Endodermal cell (in vitro differentiated cells): ENCODE measurements at places on chromosomes 4 and X.

DNA sequence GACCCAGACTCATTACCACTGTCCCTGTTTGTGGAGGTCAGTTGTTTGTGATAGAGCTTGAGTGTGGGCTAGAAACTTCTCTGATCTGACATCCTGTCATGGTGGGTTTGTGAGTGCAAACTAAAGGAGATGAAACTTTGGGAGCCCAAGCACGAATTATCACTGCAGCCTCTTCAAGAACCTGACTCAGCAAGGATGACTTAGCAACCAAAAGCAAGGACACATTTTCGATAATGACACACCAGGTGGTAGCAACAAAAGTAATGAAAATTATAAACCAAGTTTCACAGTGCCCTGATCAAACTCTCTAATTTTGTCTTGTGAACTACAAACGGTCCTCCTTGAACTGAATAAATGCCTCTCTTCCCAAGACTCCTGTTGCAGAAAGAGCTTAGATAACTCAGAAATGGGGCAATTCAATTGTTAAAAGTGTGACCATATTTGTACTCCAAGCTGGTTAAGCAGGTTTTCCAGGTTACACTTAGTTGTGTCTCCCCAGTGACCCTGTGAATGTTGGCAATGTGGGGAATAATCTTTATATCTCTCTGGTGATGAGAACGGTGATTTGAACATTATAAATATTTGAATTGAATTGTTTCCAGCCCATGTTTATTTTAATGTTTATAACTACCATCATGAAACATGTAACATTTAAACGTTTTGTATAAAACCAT is 52.6 kb upstream of the ATP8A1 start:
- H3K4me1 ChIP-seq, result no peaks in the 10 kb centered on the region
- no peaks in the 10 kb centered on the region for H3K36me3 ChIP-seq
- DNase-seq, result no peak
- H3K27me3 ChIP-seq, result no peaks in the 10 kb centered on the region
- no peak overlapping the region for H3K27ac ChIP-seq

DNA sequence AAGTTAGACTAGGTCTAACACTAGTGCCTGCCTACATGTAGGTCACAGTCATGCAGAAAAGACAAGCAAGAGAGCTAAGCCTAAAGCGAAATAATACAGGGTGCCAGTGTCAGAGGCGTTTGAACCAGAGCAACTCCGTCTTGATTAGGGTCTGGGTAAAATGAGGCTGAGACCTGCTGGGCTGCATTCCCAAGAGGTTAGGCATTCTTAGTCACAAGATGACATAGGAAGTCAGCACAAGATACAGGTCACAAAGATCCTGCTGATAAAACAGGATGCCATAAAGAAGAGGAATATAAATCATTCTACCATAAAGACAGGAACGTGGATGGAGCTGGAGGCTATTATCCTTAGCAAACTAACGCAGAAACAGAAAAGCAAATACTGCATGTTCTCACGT is 120.9 kb downstream of the BEND2 start:
- H3K27ac ChIP-seq, result no peak overlapping the region
- no peaks in the 10 kb centered on the region for H3K4me1 ChIP-seq
- no peaks in the 10 kb centered on the region for H3K27me3 ChIP-seq
- DNase-seq, result no peak

DNA sequence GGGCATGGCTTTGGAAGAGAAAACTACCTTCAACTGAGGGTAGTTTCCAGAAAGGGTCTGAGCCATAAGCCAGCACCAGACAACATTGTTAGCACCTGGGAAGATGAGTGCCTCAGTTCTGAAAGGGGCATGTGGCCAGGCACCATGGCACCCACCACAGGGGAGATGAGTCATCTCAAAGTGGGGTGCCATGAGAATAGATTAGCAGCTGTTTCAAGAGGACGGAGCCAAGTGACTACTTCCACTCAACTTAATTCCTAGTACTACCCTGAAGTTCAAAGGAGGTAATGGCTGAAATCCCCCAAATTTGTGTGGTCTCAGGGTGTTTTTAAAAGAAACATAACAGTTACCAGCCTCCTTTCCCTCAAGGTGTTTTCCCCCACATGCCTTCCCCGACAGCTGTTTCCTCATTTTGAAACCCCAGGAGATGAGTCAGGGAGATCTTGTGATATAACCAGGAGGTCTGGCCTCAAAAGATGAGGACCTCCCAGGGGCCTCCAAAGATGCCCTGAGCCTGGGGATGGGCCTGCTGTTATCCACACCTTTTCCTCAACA is 27.8 kb upstream of the FTHL17 start:
- H3K27ac ChIP-seq, result no peak overlapping the region
- H3K4me1 ChIP-seq, result no peaks in the 10 kb centered on the region
- DNase-seq, result no peak
- H3K36me3 ChIP-seq, result no peaks in the 10 kb centered on the region
- no peak overlapping the region for H3K4me3 ChIP-seq

DNA sequence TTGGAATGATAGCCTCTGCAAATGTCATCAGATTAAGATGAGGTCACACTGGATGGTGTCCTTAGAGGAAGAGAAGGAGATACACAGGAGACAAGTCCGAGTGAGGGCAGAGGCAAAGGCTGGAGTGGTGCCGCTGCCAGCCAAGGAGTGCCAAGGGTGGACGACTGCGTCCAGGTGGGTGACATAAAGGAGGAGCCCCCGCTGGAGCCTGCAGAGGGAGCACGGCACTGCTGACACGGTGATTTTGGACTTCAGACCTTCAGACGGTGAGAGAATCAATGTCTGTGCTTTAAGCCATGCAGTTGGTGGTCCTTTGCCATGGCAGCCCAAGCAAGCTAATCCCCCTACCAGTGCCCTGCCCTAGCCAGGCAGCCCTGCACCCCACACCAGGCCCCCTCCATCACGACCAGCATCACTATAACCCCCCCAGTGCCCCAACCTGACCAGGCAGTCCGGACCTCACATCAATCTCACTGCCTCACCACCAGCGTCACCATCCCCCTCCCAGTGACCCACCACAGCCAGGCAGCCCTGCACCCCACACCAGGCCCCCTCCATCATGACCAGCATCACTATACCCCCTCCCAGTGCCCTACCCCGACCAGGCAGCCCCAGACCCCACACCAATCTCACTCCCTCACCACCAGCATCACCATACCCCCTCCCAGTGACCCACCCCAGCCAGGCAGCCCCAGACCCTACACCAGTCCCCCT is 130.0 kb downstream of the HMX1 start:
- no peaks in the 10 kb centered on the region for H3K27me3 ChIP-seq
- no peaks in the 10 kb centered on the region for H3K36me3 ChIP-seq
- H3K27ac ChIP-seq, result no peak overlapping the region

DNA sequence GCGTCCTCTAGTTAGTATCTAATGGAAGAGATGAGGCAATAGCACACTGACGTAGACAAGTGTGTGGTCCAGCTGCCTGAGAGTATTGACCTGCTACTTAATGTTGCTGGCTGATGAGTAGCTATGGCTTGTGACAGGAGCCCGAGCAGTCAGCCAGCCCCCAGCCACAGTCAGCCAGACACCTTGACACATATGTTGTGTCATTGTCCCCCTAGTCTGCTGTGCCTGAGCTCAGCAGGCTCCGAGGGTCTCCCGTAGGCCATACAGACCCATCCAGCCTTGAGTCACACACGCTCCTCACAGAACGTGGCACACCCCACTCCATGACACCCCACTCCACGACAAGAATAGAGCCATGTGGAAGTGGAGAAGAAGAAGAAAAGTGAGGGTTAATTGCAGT is 362.1 kb downstream of the UNC5C start:
- no peaks in the 10 kb centered on the region for H3K4me1 ChIP-seq
- H3K27ac ChIP-seq, result no peak overlapping the region
- DNase-seq, result no peak
- H3K27me3 ChIP-seq, result no peaks in the 10 kb centered on the region
- no peak overlapping the region for H3K4me3 ChIP-seq

DNA sequence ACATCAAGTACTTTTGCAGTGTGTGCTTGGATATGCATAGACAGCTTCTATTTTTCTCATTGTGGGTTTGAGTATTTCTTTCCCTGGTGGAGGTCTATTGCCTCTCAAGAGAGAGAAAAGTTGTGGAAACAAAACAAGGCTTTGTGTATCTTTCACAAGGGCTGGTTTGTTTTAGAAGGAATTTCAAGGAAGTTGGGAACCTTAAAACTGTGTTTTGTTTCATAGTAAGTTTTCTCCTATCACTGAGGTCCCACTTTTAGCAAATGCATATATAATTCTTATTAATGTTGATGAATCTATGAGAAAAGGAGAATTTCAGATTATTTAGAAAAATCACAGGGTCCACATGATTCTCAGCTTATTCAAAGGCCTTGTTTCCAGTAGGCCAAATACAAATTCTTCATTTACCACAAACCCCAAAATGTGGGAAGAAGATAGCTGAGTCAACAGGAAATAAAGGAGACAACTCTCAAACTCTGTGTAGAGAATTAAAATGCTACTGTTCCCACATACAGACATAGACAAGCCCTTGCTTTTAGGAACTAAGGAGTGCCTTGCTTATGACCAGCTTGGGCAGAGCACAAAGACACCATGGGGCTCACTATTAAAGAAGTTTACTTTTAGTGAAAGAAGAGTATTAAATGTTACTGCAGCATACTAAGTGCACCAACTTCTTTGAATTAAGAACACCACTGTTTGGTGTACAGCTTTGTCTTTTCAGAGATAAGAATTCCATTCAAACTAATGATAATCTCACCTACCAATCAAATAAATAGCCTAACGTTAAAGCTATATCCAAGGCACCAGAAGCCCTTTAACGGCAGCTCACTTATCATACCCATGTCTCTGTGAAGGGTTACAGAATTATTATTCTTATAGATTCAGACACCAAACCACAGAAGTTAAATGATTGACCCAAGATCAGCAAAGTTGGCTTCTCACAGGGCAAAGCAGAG is 177.4 kb upstream of the LEF1 start:
- no peak for DNase-seq
- H3K27ac ChIP-seq, result peak overlapping the region; percentile 51
- H3K27me3 ChIP-seq, result no peaks in the 10 kb centered on the region
- H3K36me3 ChIP-seq, result no peaks in the 10 kb centered on the region
- no peaks in the 10 kb centered on the region for H3K4me1 ChIP-seq
- no peak overlapping the region for H3K4me3 ChIP-seq

DNA sequence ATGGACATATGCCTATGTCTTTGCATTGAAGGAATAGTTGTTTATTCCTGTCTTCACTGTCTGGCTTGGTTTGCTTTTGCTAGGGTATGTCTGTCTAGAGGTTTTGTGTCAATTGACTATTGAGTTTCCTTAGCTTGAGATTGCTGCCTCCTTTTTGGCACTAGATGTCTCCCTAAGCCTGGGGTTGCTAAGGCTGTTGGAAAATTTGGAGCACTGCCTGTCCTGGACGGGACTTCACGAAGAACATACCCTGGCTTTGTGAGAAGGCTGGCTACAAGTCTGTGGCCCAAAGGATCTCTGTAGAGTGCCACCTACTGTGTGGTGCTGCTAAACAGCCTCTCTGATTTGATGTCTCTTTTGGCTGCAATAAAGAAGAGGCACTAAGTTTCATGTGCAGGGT is 183.8 kb upstream of the NUDT10 start:
- H3K4me3 ChIP-seq, result no peak overlapping the region
- no peak overlapping the region for H3K27ac ChIP-seq
- H3K36me3 ChIP-seq, result no peaks in the 10 kb centered on the region
- H3K4me1 ChIP-seq, result no peaks in the 10 kb centered on the region

- H3K27ac ChIP-seq, result no peak overlapping the region
- no peak overlapping the region for H3K4me3 ChIP-seq
- H3K27me3 ChIP-seq, result no peaks in the 10 kb centered on the region
- H3K4me1 ChIP-seq, result no peaks in the 10 kb centered on the region
- H3K36me3 ChIP-seq, result no peaks in the 10 kb centered on the region
Measured at GRCh38 chrX:118558926-118559325, 63.3 kb downstream of the DOCK11 start.

GRCh38 chr4:1684506-1685234 is 557 bp upstream of the FAM53A start:
- peaks cover 1% of the 10 kb centered on the region for H3K36me3 ChIP-seq
- DNase-seq, result peak; percentile 98
- H3K4me3 ChIP-seq, result no peak overlapping the region
- H3K27me3 ChIP-seq, result peaks cover 17% of the 10 kb centered on the region
- H3K27ac ChIP-seq, result no peak overlapping the region

GRCh38 chrX:1493877-1494510 is 41.3 kb upstream of the ASMTL start:
- no peak overlapping the region for H3K4me3 ChIP-seq
- H3K27ac ChIP-seq, result no peak overlapping the region
- peak; percentile 68 for DNase-seq
- no peaks in the 10 kb centered on the region for H3K36me3 ChIP-seq
- no peaks in the 10 kb centered on the region for H3K4me1 ChIP-seq
